Retina (tissue), 1 donor: ENCODE measurements at places on chromosomes 12 and 14.

DNA sequence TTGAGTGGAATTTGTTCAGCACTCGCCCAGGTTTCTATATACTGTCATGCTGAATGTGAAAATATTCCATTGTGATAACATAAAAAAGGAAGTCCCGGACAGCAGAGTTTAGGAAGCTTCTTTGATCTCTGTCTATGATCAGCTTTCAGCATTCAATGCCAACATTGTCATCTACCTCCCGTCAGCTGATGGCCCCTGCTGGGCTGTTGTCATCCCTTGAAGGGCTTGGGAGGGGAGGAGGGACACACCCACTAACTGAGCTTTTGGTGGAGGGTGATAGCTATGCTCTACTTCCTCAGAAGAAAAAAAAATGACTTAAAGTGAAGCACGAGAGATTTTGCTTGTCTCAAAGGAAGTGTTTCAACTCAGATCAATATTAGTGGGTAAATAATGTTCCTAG, 4.7 kb upstream of the KRT77 start:
- no peak for DNase-seq

- no peak for DNase-seq
These were observed 224.8 kb downstream of the SLC16A7 start for GRCh38 chr12:59820594-59821011.

GRCh38 chr12:13595536-13596443, 385.6 kb downstream of the GRIN2B start:
- DNase-seq, result peak; percentile 10

GRCh38 chr12:24177889-24178288, 228.4 kb upstream of the SOX5 start:
- DNase-seq, result no peak

- DNase-seq, result no peak
These were observed 267.2 kb upstream of the BTG1 start for GRCh38 chr12:92412856-92413255.

GRCh38 chr12:6306599-6307220, 3.8 kb upstream of the PLEKHG6 start:
- DNase-seq, result no peak
